ENCODE measurements at places on chromosomes 1 and 21.
A peak's percentile ranks its signal among the peaks of the same experiment; 100 is the strongest.

DNA sequence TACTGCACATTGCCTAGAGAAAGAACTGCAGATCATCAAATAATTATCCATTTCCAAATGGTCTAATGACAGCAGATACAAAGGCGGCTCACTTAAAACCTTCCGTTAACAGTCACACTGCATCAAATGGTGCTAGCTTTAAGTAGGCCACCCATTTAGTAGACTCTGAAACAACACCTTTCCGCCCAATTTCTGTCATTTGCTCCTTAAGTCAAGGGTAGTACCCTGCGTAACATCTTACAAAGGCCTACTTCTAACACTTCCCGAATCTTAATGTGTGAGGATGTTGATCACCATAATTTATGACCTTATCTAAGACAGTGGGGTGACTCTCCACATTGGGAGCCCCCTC, 692 bp upstream of the RALGPS2 start:
- no peak for DNase-seq

DNA sequence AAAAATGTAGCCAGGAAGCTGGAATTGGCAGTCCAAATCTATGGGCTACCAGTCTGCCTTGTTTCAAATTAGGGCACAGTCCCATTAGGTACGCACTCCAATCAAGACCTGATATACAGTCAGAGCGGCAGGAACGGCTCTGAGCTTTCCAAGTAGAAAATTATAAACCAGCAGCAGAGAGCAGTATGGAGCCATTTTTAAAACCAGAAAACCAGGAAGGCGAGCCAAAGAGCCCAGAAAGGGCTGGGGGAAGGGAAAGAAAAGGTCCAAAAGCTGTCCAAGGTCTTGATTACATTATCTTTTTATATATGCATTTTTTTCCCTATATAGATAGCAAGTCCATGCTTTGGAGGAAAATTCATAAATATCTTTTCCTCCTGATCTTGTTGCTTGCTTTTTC, 719.0 kb downstream of the RWDD3 start:
- peak; percentile 3 for DNase-seq

DNA sequence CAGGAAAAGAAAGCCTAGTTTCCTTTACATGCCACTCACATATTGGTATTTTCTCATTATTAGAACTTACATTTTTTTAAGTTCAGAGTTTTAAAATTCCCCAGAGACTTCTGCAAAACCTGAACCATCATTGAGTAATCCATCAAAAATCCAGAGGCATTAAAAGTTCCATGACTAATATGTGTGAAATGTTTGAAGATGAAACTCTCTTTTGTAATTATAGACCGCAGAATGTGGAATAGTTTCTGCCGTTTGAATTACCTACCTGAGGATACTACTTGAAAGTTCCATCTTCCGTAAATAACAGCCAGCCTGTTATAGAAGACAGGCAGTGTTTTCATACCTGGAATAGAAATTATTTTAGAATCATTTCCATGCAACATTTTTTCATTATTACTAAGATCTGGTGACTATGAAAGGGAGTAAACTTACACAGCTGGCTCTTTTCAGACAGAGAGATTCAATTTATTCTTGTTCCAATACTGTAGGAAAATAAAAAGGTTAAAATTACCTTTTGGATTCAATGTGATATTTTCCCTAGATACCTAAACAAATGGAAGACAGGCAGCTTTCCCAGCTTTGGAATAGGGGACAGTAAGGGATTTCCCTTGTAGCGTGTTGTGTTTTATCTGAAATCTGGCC, 131.4 kb downstream of the ST6GALNAC5 start:
- no peak for DNase-seq

- no peak for DNase-seq
These were observed 16.7 kb downstream of the MACF1 start for GRCh38 chr1:39220891-39221870.

GRCh38 chr1:212267460-212267859, 17.8 kb upstream of the PPP2R5A start:
- DNase-seq = no peak

DNA sequence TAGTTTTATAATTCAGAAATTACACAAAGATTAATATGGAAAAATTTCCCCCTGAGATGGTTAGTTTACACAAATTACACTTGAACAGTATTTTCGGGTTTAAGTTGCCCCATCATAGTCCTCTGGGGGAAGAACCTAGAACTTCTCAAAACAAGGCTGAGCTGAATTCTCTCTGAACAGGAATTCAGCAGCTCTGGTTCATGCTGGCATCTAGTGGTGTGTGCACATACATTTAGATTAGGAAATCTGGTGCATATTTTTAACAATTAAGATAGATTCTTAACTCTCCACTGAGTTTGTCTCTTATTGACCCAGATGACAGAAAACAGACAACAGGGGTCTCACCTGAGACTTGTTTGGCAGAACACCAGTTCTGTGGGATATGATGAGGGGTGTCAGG, 410.7 kb downstream of the DSCAM start:
- DNase-seq = no peak

DNA sequence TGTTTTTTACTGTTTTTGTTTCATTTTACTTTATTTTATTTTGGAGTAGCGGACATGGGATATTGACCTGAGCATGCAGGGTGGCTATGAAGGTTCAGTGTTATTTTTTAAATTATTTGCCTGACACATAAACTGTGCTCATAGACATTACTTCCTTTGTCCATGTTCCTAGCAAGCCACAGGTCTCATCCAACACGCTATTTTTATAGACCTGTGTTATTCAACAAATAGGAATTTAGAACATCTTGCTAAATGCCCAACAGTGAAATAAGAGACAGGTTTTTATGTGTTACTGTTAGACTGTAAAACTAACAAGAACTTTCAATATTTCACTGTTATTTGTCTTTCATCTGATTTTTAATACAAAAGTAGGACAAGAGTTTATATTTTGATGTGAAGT, 756.4 kb downstream of the KCNT2 start:
- no peak for DNase-seq

GRCh38 chr21:37874904-37875780, 41.1 kb downstream of the KCNJ6 start:
- no peak for DNase-seq

- DNase-seq = no peak
These were observed 31.9 kb upstream of the IL19 start for GRCh38 chr1:206738370-206739366.

DNA sequence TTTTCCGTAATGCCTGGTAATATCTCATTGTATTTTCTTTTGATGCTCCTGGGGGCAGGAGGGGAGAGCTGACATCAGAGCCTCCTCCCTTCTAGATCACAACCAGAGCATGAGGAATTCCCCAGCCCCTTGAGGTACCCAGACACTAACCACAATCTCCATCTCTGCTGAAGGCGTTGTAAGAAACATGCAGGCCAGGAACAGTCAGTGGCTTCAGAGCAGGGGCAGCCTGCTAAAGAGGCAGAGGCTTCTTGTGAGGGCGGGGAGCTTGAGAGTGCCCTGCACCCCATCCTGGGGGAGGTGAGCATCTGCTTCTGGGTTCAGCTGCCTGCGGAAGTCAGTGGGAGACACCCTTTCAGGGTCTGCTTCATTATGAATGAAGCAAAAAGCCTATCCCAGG, 19.0 kb downstream of the MAPKAPK2 start:
- DNase-seq = no peak

DNA sequence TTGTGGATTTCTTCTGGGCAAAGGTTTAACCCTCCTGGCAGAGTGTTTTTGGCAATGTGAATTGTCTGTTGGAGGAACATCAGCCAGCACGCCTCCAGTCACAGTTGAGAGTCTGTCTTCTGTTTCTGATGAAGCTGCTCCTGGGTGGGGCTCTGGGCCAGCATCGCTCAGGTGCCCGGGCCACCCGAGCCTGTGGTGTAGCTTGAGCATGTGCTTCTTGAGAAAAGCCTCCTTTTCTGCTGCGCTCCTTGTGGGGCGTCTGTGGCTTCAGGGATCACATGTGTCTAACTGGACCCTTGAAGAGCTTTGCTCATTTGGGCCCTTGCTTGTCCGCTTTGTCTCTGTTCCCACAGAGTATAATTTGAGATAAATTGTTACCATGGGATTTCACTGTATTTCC, 7.2 kb downstream of the RER1 start:
- DNase-seq = no peak

- no peak for DNase-seq
These were observed 33.0 kb upstream of the B3GALT2 start for GRCh38 chr1:193219391-193219790.

- no peak for DNase-seq
These were observed 98.5 kb downstream of the ATF6 start for GRCh38 chr1:161864577-161864976.

DNA sequence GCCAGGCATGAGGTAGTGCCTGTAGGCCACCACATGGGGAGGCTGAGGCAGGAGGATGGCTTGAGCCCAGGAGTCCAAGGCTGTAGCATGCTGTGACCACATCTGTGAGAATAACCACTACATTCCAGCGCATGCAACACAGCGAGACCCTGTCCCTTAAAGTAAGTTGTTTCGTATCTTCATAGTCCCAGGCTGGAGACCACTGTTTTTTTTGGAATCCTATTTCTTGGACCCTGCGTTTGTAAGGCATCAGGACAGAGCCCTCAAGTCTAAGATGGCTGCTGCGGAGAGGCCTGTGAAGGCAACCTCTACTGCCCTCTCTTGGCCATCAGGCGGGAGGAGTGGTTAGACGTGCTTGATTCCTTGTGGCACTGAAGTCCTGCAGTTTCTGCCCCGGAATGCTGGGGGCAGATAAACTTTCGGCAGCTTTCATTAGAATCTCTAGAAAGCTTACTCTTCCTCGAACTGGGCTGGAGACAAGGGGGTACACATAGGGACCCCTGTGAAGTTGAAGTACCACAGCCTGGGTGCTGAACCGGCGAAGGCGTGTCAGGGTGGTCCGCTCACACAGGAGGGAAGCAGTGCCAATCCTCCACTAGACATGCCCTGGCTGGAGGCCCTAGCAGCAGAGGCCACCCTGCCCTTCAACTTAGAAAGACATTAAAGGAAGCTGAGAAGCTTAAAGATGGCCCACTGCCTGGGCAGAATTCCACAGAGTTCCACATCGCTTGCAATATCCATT, 36.6 kb downstream of the RABIF start:
- DNase-seq = peak; percentile 8

DNA sequence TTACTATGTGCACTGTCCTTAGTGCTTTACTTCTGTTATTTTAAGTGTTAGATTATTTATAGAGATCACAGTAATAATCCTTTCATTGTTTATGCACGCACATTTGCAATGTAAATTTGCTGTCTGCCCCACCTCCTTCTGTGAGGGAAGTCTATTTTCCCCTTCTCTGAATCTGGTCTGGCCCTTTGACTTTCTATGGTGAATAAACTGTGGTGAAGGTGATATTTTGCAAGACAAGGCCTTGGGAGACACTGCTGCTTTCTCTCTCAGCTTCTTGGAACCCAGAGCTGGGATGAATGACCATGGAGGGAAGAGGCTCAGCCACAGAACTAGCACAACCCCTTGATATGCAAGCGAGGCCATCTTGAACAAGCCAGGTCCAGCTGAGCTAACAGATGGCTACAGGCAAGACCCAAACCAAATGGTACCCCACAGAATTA, 156.3 kb downstream of the ST6GALNAC3 start:
- no peak for DNase-seq

- DNase-seq = no peak
These were observed 10.2 kb downstream of the IL24 start for GRCh38 chr1:206907304-206907991.

GRCh38 chr1:63740432-63740831, 33.4 kb upstream of the ROR1 start:
- DNase-seq = no peak

- no peak for DNase-seq
These were observed 274.0 kb upstream of the ADAMTS5 start for GRCh38 chr21:27240839-27241238.

GRCh38 chr1:152907686-152908601, at the start of gene IVL:
Gene IVL, plus strand, starts transcription at chr1:152908546. Its CDS starts 1,252 bp downstream, at chr1:152909798.
- no peak for DNase-seq

- no peak for DNase-seq
These were observed 20.7 kb downstream of the FOXO6 start for GRCh38 chr1:41381692-41382479.

DNA sequence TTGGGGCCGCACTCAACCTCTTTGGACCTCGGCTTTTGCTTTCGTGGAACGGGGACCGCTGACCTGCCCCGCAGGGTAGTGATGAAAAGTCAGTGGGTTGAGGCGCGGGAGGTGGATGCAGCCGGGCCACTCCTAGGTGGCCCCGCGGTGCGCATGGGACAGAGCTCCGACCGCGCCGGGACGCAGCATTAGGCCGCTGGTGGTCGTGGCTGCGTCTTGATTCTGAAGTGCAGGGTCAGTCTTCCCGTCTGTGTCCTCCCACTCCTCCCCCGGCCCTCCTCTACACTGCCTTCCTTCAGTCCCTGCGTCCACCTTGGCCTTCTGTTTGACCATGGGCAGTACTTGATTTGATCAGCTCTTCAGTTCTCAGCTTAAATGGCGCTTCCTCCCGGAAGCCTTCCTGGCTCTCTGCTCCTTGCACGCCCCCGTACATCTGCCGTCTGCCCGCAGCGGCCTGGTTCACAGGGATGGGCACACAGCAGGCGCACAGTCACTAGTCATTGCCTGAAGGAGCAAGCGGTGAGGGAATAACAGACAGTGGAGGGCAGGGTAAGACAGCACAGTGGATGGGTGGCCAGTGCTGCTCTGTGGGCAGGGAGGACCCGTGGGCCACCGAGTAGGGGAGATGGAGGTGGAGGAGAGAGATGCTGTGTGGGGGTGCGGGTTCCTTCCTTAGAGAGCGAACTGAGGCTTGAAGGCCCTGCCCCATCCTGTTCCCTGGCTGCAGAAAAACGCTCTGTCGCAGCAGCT, 633 bp downstream of the THEMIS2 start:
- no peak for DNase-seq

DNA sequence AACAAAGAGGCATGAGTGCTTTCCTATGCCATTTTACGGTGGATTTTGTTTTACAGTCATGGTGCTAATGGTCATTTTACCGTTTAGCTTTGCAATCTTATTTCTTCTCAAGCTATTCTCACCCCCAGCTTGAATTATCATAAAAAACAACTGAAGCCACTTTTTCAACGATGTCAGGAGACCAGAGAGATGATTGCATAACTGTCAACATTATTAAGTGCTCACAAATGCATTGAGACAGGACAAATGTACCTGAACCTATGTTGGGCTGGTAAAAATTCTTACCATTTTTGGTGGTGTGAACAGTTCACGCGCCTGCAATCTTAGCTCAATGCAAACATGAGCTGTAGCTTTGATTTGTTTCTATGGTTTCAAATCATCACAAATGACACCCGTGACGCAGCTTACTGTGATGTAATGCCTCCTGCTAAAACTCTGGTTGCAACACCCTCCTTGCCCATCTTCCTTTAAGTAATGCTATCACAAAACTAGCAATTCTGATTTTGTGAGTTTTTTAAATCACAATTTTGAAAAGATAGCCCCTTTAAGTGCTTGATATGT, 104.4 kb downstream of the UCHL5 start:
- no peak for DNase-seq

- DNase-seq = no peak
These were observed 87.9 kb downstream of the CDC14A start for GRCh38 chr1:100440075-100440809.

DNA sequence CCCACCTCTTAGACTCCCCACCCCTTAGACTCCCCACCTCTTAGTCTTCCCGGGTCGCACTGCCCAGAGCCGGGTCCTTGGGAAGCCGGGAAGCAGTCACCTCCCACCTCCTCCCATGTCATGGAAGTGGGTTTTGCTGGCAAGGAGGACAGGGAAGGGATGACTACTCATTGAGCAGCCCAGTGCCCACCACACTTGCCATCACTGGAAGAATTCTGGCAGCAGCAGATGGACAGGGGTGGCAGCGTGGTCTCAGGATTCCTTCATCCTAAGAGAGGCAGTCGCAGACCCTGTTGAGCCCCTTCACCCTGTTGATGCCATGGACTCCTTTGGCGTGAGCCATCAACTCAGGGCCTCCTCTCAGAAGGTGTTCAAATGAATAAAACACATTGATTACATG, 140.8 kb downstream of the PGBD5 start:
- no peak for DNase-seq

Measured in NCI-H2081 treated with DMSO at 0.1 percent for 48 hours (cell line).